ENCODE measurements at places on chromosomes 6 and 20.

DNA sequence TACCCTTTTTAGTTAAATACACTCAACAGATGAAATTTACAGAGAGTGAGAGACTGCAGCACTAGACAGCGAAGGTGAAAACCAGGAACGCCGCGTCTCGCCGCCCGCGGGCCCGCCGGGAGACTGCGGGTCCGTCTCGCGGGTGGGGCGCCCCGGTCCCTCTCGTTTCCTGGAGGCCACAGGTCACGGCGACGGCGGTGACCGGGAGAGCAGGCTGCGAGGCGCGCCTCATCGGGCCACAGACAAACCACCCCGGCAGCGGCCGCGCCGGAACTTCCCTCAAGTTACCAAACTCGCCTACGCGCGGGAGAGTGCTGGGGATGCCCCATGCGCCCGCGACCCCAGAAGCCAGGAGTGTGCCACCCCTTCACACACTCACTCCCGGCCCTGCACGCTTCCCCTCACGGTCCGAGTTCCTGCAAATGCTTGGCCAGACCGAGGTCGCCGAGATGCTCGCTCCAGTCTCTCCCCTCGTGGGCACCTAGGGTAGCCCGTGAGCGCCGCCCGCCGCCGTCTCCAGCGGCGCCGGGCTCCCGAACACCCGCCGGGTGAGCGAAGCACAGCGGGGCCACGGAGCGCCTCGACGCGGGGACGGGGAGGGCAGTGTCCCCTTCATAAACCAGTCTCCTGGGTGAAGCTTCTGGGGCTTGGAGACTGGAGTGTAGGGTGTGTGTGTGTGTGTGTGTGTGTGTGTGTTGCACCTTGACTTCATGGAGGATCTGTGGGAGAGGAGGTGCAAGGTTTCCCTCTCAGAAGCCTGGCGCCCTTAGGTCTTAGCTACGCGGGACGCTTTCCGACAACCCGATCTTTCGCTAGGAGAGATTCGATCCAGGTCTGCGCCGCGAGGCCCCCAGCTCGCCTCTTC is 1.4 kb downstream of the BACH2 start:
- no peak for DNase-seq

- DNase-seq, result no peak
Measured at GRCh38 chr6:137025786-137026730, 18.7 kb downstream of the IL20RA start.

GRCh38 chr6:82521861-82522260 is 158.2 kb downstream of the TPBG start:
- no peak for DNase-seq

DNA sequence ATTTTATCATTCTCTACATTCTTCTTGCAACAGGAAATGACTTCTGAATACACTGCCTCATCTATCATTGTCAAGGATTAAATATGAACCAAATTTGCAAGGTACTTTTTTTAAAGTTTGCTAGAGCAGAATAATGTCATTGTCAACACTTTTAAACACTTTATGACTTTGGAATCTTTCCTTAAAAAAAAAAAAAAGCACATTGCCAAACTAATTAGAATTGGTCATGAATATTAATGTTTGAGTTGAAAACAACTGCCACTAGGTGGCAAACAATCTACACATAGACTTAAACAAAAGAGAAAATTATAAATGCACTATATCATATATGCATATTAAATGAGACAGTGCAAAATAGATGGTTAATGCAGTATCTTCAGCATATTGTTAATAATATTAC is 32.5 kb upstream of the TMEM244 start:
- no peak for DNase-seq

GRCh38 chr20:10447028-10447427 is 11.9 kb downstream of the SLX4IP start:
- no peak for DNase-seq

GRCh38 chr20:46709459-46710152 is at the start of gene SLC2A10:
TSS of gene SLC2A10 (plus strand) at chr20:46709649. CDS start at chr20:46709737, 88 bp downstream.
- DNase-seq, result no peak

GRCh38 chr6:36317623-36318022 is 19.1 kb downstream of the BNIP5 start:
- DNase-seq, result no peak

GRCh38 chr6:152874846-152875568 is 107.8 kb downstream of the FBXO5 start:
- no peak for DNase-seq

GRCh38 chr20:46752728-46753127 is 43.3 kb downstream of the SLC2A10 start:
- peak; percentile 72 for DNase-seq

DNA sequence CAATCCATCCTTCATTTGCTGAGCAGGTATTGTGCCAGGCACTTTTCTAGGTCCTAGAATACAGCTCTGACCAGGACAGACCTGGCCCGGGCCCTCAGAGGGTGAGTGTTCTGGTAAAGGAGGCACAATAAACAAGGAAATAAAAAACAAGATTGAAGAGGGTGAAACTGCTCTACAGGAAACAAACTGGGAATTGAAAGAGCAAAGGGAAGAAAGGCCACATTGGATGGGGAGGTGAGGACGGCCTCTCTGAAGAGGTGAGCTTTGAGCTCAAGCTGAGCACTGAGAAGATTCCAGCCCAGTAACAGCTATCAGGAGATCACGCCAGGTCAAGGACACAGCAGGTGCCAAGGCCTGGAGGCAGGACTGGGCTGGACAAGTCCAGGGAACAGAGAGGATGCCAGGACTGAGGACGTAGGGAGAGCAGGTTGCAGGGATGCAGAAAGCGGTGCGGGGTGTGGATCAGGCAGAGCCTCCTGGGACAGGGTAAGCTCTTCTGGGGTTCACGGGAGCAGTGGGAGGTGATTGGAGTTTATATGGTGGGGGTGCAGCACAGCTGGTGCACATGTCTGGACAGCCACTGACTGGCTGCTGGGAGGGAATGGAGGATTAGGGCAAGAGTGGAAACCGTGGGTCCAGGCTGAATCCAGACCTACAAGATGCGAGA is 433.3 kb downstream of the PREX1 start:
- no peak for DNase-seq

- DNase-seq, result no peak
Measured at GRCh38 chr6:24899997-24900325, 35.8 kb downstream of the RIPOR2 start.

DNA sequence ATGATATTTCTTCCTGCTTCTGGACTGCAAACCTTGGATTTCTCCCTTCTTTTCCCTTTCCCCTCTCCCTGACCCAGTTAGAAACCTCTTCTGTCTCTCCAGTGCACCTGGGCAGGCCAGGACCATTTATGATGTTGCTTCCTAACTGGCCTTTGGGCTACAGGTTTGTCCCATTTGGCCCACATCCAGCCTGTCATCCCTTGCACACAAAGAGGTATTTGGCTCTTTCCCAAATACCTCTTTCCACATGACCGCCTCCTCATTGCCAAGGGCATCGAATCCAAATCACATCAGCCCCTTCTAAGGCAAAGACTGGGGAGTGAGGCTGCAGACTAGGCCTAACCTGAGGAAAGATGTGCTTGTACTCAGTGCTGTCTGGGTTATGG is 13.6 kb downstream of the FGD2 start:
- peak; percentile 20 for DNase-seq

DNA sequence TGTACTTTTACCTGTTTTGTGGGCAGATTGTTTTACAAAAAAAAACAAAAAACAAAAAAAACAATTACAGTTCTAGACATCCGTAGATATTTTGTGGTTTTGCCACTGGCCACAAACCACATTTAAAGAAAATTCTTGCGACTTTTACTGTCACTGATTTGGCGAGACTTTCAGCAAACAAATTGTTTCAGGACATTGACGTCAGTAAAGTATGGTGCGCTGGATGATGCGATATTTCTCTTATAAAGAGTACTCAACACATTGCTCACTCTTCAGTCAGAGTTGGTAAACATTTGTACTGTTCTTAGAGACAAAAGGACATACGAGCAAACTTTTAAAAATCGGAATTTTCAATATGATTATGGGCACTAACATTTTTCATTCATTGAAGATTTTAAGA is 229.8 kb downstream of the HAO1 start:
- peak; percentile 99 for DNase-seq

DNA sequence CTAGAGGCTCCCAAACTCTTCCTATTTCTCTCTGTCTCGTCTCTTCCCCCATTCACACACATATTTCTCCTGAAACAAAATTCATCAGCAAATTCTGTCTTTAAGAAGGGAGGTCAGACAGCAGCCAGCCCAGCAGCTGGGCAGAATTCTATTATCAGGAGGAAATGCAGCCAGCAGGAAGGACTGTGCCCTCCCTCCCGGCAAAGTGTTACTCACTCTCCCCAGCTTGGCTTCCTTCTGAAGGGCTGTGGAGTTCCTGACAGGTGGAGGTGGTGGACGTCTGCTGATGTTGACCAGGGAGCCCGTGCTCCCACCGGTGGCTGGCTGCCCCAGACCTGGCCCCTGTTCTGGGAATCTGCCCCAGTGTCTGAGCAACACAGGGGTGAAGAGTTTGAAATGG is 37.3 kb downstream of the KCNB1 start:
- DNase-seq, result no peak

GRCh38 chr6:42271834-42272805 is 54.5 kb upstream of the MRPS10 start:
- DNase-seq, result no peak

- DNase-seq, result no peak
Measured at GRCh38 chr20:62742979-62743776, 34.5 kb downstream of the NTSR1 start.

DNA sequence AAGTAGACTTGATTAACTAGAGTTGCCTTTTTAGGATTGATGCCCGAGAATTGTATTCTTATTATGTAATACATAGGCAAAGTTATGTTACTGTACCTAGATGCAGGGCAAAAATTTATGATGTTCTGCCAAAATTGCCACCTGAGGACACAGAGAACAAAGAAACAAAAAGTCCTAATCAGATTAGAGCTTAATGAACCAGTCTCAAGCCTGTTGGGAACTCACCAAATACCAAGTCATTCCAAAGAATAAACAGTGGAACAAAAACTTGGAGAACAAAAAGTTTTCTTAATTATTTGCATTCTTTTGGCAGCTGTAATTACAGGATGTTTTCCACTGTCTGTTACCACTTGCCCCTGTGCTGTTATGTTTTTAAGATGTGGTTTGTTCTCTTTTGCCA is 154.7 kb upstream of the SGK1 start:
- no peak for DNase-seq

GRCh38 chr6:30042476-30042875 is 18.6 kb upstream of the POLR1H start:
- DNase-seq, result no peak

DNA sequence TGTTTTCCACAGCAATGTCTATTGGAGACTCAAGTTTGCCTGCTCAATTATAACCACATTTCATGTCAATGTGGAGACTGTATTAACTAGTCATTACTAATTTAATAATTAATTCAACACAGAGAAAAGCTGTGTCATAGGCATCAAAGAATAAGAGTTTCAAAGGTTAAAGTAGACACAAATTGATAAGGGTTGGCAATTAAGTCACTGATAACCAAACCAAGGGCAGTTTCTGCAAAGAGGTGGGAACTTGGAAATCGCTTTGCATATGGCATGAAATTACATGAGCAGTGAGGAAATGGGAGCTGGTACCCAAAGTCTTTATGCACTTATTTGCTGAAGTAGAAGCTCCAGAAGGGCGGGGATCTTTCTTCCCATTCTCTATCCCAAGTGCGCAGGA is 34.2 kb downstream of the GCLC start:
- DNase-seq, result no peak

DNA sequence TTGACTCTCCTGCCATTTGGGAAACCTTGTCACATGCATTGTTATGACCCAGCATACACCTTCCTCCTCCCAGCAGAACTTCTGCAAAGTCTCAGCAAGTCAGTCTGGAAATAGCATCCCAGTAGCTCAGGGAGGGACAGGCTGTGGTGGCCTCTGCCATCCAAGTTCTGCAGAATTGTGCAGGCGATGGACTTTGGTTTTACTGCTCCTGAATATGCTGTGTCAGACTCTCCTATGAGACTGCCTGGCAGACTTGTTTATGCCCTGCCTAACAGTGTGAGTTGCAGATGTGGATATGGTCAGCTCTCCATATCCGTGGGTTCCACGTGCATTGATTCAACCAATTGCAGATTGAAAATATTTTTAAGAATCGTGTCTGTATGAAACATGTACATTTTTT is 52.8 kb downstream of the SNRNP48 start:
- no peak for DNase-seq

DNA sequence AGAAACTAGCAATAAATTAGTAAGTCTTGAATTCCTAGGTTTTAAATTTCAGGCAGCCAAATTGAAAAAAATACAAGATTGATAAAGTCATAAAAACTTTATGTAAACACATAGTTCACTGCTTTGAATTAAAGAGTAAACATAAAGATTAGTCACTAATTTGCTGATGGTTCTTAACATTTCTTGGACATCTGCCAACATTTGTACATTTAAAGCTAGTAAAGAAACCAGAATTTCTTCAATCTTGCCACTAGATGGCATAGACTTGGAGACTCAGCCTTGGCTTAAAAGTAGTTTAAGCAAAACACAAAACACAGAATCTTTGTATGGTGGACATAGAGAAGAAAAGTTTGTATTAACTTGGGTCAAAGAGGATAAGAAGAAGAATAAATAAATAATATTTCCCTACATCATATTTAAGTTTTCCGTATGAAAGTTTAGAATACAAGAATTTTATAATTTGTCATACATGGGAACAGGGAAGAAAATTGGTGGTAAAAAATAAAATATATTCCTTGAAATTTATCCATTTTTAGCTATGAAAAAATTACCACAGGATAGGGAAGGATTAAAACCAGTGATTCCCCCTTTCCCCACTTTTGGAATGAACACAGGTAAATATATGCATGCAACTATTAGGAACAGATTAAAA is 41.7 kb upstream of the FAM135A start:
- DNase-seq, result peak; percentile 51

DNA sequence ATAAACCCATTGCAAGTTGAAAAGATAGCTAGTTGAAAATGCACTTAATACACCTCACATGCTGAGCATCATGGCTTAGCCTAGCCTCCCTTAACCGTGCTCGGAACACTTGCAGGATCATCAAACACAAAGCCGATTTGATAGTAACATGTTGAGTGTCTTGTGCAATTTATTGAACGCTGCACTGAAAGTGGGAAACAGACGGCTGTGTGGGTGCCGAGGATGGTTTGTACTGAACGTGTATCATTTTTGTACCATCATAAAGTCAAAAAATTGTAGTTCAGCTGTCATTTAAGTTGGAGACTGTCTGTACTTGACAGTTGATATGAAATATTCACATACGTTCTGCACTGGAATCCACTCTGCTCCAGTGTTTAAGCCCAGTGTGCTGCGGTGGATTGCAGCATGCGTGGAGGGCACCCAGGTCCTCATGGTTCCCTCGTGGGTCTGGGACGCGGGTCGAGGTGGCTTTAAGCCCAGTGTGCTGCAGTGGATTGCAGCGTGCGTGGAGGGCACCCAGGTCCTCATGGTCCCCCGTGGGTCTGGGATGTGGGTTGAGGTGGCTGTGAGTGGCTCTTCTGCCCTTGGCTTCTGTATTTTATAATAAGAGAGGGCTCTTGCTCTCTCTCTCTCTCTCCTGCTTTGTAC is 77.0 kb downstream of the CDH4 start:
- DNase-seq, result no peak

- no peak for DNase-seq
Measured at GRCh38 chr6:75619230-75619899, 17.7 kb downstream of the SENP6 start.

GRCh38 chr20:16407251-16408067 is 165.8 kb downstream of the KIF16B start:
- DNase-seq, result no peak

GRCh38 chr6:158255989-158256601 is 56.2 kb upstream of the TULP4 start:
- no peak for DNase-seq
